ENCODE measurements at places on chromosomes 12 and 14. TPM values are rescaled to one million over a fixed set of nuclear protein-coding genes. Genes with fewer than 3 reads are reported as not detected.

Gene HRK
- 0.76 TPM for polyA plus RNA-seq

Gene CD163
- 55.4 TPM for polyA plus RNA-seq

Gene SPSB2
- polyA plus RNA-seq, result 11.3 TPM

Gene RAB15
- 1.2 TPM for polyA plus RNA-seq

GRCh38 chr12:98439471-98439951 lies 75.9 kb upstream of the TMPO start:
- no peaks in the 10 kb centered on the region for H3K4me1 ChIP-seq
- H3K27me3 ChIP-seq, result no peaks in the 10 kb centered on the region
- DNase-seq, result no peak
- H3K36me3 ChIP-seq, result no peaks in the 10 kb centered on the region
- H3K27ac ChIP-seq, result peak overlapping the region; percentile 15
- no peak overlapping the region for H3K4me3 ChIP-seq

- no peak overlapping the region for H3K27ac ChIP-seq
- H3K27me3 ChIP-seq, result no peaks in the 10 kb centered on the region
- no peak for DNase-seq
- no peak overlapping the region for H3K4me3 ChIP-seq
- H3K4me1 ChIP-seq, result peaks cover 29% of the 10 kb centered on the region
Measured at GRCh38 chr12:109469517-109469916, 7.6 kb downstream of the KCTD10 start.

DNA sequence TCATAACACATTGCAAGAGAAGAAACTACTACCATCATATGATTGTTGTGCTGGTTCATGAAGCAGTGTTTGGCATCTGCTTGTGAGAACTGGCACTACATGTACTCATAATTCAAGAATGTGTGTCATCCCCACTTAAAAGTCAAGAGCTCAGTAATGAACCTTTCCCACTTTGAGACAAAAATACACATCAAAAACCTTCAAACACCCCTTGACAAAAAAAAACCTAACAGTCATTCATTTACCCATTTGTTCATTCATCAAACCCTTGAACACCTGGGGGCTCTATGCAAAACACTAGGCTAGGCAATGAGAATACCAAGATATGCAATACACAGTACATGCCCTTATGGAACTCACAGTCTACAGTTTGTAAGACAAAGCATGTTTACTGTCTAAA lies 40.0 kb downstream of the KIF21A start:
- no peaks in the 10 kb centered on the region for H3K4me1 ChIP-seq
- no peaks in the 10 kb centered on the region for H3K36me3 ChIP-seq
- no peak for DNase-seq
- H3K27me3 ChIP-seq, result no peaks in the 10 kb centered on the region
- H3K27ac ChIP-seq, result no peak overlapping the region

- no peaks in the 10 kb centered on the region for H3K4me1 ChIP-seq
- DNase-seq, result no peak
Measured at GRCh38 chr12:41334390-41334789, 146.3 kb downstream of the PDZRN4 start.

- H3K27me3 ChIP-seq, result no peaks in the 10 kb centered on the region
- no peak for DNase-seq
- H3K4me1 ChIP-seq, result no peaks in the 10 kb centered on the region
- H3K27ac ChIP-seq, result no peak overlapping the region
Measured at GRCh38 chr12:80815351-80815750, 98.6 kb downstream of the MYF5 start.

Data from spleen (tissue), 13 donors.